ENCODE measurements at places on chromosomes 1 and 21.

- H3K36me3 ChIP-seq: no peaks in the 10 kb centered on the region
- no peak for DNase-seq
- no peak overlapping the region for H3K27ac ChIP-seq
- no peaks in the 10 kb centered on the region for H3K27me3 ChIP-seq
Measured at GRCh38 chr1:169491845-169492281, 6.1 kb upstream of the SLC19A2 start.

DNA sequence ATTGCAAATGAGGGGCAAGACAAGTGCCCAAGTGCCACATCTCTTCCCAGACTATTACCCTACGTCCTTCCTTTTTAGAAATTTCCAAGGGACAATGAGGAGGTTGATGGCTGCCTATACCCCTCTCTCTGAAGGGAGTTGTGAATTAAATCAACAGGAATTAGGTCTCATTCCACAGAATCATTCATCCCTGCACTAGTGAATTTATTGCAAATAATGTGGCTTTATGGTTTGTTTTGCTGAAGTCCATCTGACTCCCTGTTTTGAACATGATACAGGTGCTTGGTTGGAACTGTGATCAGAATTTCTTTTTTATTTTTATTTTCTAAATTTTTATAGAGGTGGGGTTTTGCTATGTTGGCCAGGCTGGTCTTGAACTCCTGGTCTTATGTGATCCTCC, 34.3 kb upstream of the THEM4 start:
- no peak for DNase-seq
- H3K27ac ChIP-seq: no peak overlapping the region
- no peaks in the 10 kb centered on the region for H3K36me3 ChIP-seq
- H3K4me3 ChIP-seq: no peak overlapping the region
- peaks cover 19% of the 10 kb centered on the region for H3K4me1 ChIP-seq
- H3K27me3 ChIP-seq: no peaks in the 10 kb centered on the region

DNA sequence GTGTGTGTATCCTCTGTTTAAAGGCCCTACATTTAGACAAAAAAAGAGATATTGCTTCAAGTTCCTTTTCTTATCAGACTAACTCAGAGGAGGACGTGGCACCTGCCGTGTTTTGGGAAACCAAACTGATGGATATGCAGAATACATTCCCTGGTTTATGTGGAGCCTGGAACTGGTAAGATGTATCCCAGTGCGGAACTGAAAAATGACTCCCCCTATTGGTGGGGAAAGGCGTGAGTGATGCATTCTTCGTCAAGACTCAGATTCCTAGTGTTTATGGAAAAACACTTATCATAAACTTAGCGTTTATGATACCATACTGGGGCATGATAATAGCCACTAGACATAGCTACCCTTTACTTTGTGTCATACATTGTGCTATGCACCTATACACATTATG, 154.2 kb downstream of the ZNF326 start:
- no peak for DNase-seq
- no peak overlapping the region for H3K4me3 ChIP-seq
- H3K36me3 ChIP-seq: no peaks in the 10 kb centered on the region
- H3K27me3 ChIP-seq: no peaks in the 10 kb centered on the region
- no peaks in the 10 kb centered on the region for H3K4me1 ChIP-seq
- H3K27ac ChIP-seq: no peak overlapping the region

GRCh38 chr1:171160639-171161354, 24.3 kb upstream of the FMO2 start:
- no peaks in the 10 kb centered on the region for H3K4me1 ChIP-seq
- no peak overlapping the region for H3K4me3 ChIP-seq
- DNase-seq: no peak
- H3K27me3 ChIP-seq: no peaks in the 10 kb centered on the region
- H3K36me3 ChIP-seq: no peaks in the 10 kb centered on the region

DNA sequence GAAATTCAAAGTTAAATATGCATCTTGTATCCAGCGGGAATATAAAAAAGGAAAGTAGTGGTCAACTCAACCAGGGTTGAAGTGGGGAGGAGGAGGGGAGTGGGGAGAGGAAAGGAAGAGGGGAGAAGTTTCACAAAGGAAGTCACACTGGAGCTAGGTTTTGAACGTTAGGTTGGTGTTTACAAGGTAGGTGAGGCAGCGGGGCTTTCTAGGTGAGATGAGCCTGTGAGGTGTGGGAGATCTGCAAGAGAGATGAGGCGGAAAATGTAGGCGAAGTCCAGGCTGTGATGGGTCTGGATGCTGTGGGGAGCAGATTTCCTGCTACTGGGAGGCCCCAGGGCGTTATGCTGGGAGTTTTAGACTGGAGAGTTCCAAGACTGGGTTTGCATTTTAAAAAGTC, 36.1 kb upstream of the IL20 start:
- H3K27me3 ChIP-seq: peaks cover 8% of the 10 kb centered on the region
- DNase-seq: no peak
- peaks cover 3% of the 10 kb centered on the region for H3K4me1 ChIP-seq
- no peak overlapping the region for H3K27ac ChIP-seq
- no peak overlapping the region for H3K4me3 ChIP-seq

DNA sequence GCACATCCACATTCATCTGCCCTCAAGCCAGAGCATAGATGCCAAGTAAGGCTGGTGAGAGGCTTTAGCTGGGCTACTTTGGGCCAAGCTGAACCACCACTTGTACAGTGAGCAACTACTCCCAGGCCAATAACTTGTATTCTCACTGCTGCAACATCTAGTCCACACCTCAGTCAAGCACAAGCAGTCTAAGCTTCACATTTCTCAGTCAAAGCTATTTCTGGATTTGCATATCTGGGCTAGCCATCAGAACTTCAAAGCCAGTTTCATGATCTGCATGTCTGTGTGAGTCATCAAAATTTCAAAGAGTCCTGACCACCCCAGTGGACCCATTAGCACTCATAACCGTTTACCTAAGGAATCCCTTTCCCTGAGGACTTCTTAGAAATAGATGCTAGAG, 77.7 kb upstream of the DIRAS3 start:
- H3K4me3 ChIP-seq: no peak overlapping the region
- no peak for DNase-seq
- no peaks in the 10 kb centered on the region for H3K27me3 ChIP-seq
- H3K27ac ChIP-seq: no peak overlapping the region
- no peaks in the 10 kb centered on the region for H3K4me1 ChIP-seq

- H3K36me3 ChIP-seq: no peaks in the 10 kb centered on the region
- no peak overlapping the region for H3K27ac ChIP-seq
- peak; percentile 86 for DNase-seq
- H3K4me1 ChIP-seq: peaks cover 8% of the 10 kb centered on the region
- peak overlapping the region; percentile 29 for H3K4me3 ChIP-seq
Measured at GRCh38 chr1:117758444-117759316, 152.8 kb downstream of the TENT5C start.

Measured in endothelial cell of umbilical vein (primary cell).